Naive thymus-derived CD4-positive, alpha-beta T cell (primary cell): ENCODE measurements at places on chromosomes 1 and 21.

GRCh38 chr21:19695796-19696195, 1292.2 kb upstream of the TMPRSS15 start:
- no peak for DNase-seq

DNA sequence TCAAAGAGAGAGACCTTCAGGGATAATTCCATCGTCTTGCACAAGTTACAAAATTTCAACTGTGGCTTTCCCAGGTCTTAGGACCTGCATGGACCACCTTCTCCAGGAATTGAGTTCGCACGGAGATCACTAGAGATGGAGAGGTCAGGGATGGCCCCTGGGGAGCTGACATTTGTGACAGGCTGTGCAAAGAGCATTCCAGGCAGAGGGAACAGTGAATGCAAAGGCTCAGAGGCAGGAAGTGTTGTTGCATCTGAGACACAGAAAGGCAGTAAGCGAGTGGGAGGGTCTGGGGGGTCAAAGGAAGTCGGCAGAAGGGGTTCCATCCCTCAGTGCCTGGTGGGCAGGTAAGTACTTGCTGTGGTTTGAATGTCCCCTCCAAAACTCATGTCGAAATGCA, 9.5 kb upstream of the SELENON start:
- no peak for DNase-seq

- no peak for DNase-seq
Observed at GRCh38 chr21:33036430-33037162, 10.9 kb downstream of the OLIG2 start.

GRCh38 chr1:223456747-223457146, 63.5 kb downstream of the CCDC185 start:
- DNase-seq = no peak

DNA sequence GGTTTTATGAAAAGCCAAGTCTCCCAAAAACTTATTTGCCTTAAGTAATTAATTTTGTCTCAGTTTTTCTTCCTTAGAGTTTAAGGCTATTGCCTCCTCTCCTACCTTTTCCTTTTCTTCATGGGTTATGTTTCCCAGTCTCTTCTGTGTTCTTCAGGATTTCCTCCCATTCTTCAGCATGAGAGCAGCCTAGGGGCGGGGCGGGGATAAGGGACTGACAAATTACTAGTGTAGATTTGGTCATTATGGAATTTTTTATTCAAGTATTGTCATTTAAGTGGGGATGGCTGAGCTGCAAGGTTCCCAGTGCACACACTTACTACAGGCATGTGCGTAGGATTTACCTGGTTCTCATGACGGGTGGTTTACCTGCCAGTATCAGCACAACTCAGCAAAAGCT, 35.2 kb upstream of the PIGV start:
- no peak for DNase-seq

DNA sequence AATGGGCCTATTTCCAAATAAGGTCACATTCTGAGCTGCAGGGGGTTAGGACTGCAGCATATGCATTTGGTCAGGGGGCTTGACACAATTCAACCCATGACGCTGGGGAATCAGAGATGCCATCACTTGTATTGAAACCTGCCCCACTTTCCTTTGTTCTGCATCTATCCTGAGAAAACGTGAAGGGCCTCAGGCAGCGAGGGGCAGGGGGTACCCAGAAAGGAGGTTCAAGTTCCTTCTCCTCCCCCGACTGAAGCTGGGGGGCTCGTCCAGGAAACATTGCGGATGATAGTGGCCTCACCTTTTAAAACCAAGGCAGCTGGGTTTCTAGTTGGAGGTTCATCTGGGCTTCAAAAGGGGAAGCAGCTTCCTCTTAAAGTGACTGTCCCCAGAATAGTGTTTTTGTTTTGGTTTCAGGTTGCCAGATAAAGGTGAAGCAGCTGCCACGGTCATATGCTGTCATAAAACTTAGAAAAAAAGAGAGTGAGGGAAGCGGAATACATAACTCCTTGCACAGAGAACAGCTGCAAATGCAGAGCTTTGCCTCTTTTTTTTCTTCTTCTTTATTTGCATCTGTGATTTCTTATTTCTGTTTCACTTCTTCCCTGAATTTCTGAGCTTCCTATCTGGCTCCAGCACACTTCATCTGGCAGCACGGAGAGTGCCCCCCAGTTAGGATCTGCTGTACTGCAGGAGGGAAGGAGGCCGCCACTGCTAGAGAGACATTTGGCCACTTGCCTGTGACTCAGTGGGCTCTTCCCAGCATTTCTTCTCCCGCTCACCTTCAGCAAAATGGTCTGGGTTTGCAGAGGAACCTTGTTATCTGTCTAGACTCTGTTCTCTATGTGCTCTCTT, 142.0 kb downstream of the AJAP1 start:
- DNase-seq = no peak
